Diencephalon (tissue), 1 donor: ENCODE measurements at places on chromosomes 16 and 17. TPM values are rescaled to one million over a fixed set of nuclear protein-coding genes. Genes with fewer than 3 reads are reported as not detected.

The PRDM7 gene
- total RNA-seq = not detected

The AGRP gene
- total RNA-seq = not detected

The CCDC102A gene
- 1.6 TPM for total RNA-seq

The SDR42E1 gene
- 2.1 TPM for total RNA-seq

The CBX2 gene
- total RNA-seq = 9.9 TPM

The CTRB1 gene
- not detected for total RNA-seq

The USP6 gene
- total RNA-seq = 0.23 TPM

The PPL gene
- total RNA-seq = 13.4 TPM

The KRTAP4-7 gene
- total RNA-seq = not detected

The KRT33A gene
- total RNA-seq = not detected

The ATPAF2 gene
- 33.9 TPM for total RNA-seq

The ANKRD40CL gene
- total RNA-seq = not detected

The LITAFD gene
- not detected for total RNA-seq

The PHF23 gene
- total RNA-seq = 28.6 TPM

The KLHL10 gene
- not detected for total RNA-seq

The EME1 gene
- total RNA-seq = 1.4 TPM

The CYB5D1 gene
- total RNA-seq = 22.6 TPM

The ERBB2 gene
- 15.9 TPM for total RNA-seq

The RAB37 gene
- total RNA-seq = 3.2 TPM

The RNF43 gene
- 1.4 TPM for total RNA-seq

The C16orf92 gene
- not detected for total RNA-seq

The NECAB2 gene
- total RNA-seq = 81.4 TPM

The ZFP3 gene
- 15.7 TPM for total RNA-seq

The SDR42E2 gene
- 0.23 TPM for total RNA-seq

The SLC22A31 gene
- total RNA-seq = not detected

The WFIKKN1 gene
- 0.46 TPM for total RNA-seq

The TMEM204 gene
- 3.2 TPM for total RNA-seq

The MFAP4 gene
- 0.92 TPM for total RNA-seq

The HAS3 gene
- 12.0 TPM for total RNA-seq

The TERB1 gene
- total RNA-seq = 0.23 TPM

The TTYH2 gene
- 13.8 TPM for total RNA-seq

The IRF8 gene
- total RNA-seq = 7.2 TPM

The DYNC1LI2 gene
- 223 TPM for total RNA-seq

The CFAP97D1 gene
- total RNA-seq = not detected

The NOG gene
- total RNA-seq = 9.0 TPM

The CEP20 gene
- 31.4 TPM for total RNA-seq

The CDH16 gene
- total RNA-seq = not detected

The CCDC200 gene
- not detected for total RNA-seq

The C16orf46 gene
- total RNA-seq = 10.1 TPM

The ST6GALNAC1 gene
- 0.69 TPM for total RNA-seq

The SOST gene
- 0.23 TPM for total RNA-seq

The GFAP gene
- total RNA-seq = 1,198 TPM

The ANKRD13B gene
- total RNA-seq = 26.1 TPM

The FZD2 gene
- total RNA-seq = 6.9 TPM

The CD68 gene
- total RNA-seq = 5.5 TPM

The WFDC1 gene
- 7.6 TPM for total RNA-seq

The CCDC57 gene
- 28.4 TPM for total RNA-seq

The ESRP2 gene
- 0.92 TPM for total RNA-seq

The TRIM47 gene
- 15.2 TPM for total RNA-seq

The DCXR gene
- 33.7 TPM for total RNA-seq

The PDILT gene
- total RNA-seq = not detected

The KCTD19 gene
- total RNA-seq = 2.1 TPM

The TBC1D3I gene
- not detected for total RNA-seq
